Body of pancreas (tissue), 4 donors: ENCODE measurements at places on chromosomes 1 and 21. TPM values are rescaled to one million over a fixed set of nuclear protein-coding genes. Genes with fewer than 3 reads are reported as not detected.

OR2W3 gene
- 1.3 TPM for total RNA-seq

DMRTA2 gene
- not detected for total RNA-seq

REN gene
- not detected for total RNA-seq

PTGFR gene
- total RNA-seq, result 1.0 TPM

LCE1E gene
- not detected for total RNA-seq

DNA sequence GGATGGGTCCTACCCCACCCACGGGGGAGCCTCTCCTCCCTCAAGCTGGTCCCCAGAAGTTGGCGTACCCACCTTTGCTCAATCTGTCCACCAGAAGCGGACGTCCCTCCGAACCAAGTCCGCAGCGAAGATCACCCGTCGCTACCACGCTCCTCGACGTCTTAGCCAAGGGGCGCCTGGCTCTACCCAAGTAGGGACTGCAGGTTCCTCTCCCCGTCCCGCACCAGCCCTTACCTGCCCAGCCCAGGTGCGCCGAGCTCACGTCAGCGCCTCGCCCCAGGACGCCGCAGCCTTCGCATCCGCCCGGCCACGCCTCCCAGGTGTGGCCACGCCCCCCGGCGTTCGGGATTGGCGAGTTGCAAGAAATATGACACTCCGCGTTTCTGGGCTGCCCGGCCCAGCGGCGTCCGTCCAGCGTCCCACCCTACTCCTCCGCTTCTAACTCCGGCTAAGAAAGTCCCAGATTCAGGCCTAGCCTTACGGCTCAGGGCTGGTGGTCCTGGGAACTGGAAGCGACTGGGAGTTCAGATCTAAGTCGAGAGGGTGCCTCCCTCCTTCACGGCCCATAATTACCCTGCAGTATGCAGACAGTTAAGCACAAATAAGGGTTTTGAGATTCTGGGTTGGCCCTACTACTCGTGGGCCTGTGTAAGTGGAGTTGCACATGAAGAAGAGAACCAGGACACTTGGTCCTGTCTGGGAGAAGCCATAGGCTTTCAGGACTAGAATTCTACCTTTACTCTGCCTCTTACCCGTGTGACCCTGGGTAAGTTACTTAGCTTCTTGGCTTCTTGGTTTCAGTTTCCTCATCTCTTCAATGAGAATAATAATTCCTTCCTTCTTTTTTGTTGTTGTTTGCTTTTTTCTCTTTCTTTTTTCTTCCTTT is at the start of gene IRF6:
Gene IRF6 (minus strand): TSS at position 268 of the 886 bp plus-strand sequence. CDS start 4,729 bp downstream, outside the sequence.
- H3K27ac ChIP-seq, result peak within 1 kb of the TSS; percentile 93
- H3K4me3 ChIP-seq, result peak within 1 kb of the TSS; percentile 48
- DNase-seq, result peak; percentile 97
- no peaks in the 10 kb centered on the region for H3K27me3 ChIP-seq
- H3K36me3 ChIP-seq, result no peaks in the 10 kb centered on the region

GRCh38 chr1:111754984-111755330 is 744 bp upstream of the DDX20 start:
- peak; percentile 23 for DNase-seq
- no peaks in the 10 kb centered on the region for H3K36me3 ChIP-seq
- no peaks in the 10 kb centered on the region for H3K27me3 ChIP-seq
- peak overlapping the region; percentile 82 for H3K27ac ChIP-seq
- peak overlapping the region; percentile 69 for H3K4me3 ChIP-seq

GRCh38 chr1:91502672-91503184 is 2.1 kb downstream of the CDC7 start:
- H3K4me1 ChIP-seq, result peaks cover 14% of the 10 kb centered on the region
- no peaks in the 10 kb centered on the region for H3K36me3 ChIP-seq
- no peak overlapping the region for H3K27ac ChIP-seq
- H3K4me3 ChIP-seq, result no peak overlapping the region
- no peaks in the 10 kb centered on the region for H3K27me3 ChIP-seq
- no peak for DNase-seq

DNA sequence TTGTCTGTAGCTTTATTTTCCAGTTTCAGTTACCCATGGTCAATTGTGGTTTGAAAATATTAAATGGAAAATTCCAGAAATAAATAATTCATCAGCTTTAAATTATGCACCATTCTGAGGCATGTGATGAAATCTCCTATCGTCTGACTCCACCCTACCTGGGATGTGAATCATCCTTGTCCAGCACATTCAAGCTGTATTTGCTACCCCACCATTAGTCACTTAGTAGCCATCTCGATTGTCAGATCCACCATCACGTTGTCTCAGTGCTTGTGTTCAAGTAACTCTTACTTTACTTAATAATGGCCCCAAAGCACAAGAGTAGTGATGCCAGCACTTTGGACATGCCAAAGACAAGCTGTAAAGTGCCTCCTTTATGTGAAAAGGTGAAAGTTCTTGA is 4.0 kb downstream of the STPG1 start:
- no peak for DNase-seq
- no peak overlapping the region for H3K27ac ChIP-seq
- H3K4me3 ChIP-seq, result no peak overlapping the region
- peaks cover 15% of the 10 kb centered on the region for H3K4me1 ChIP-seq
- H3K36me3 ChIP-seq, result no peaks in the 10 kb centered on the region

GRCh38 chr1:12005488-12006166 is 13.7 kb upstream of the MIIP start:
- H3K36me3 ChIP-seq, result peaks cover 57% of the 10 kb centered on the region
- no peak for DNase-seq
- H3K27me3 ChIP-seq, result no peaks in the 10 kb centered on the region
- H3K4me1 ChIP-seq, result no peaks in the 10 kb centered on the region
- H3K27ac ChIP-seq, result no peak overlapping the region
- no peak overlapping the region for H3K4me3 ChIP-seq

DNA sequence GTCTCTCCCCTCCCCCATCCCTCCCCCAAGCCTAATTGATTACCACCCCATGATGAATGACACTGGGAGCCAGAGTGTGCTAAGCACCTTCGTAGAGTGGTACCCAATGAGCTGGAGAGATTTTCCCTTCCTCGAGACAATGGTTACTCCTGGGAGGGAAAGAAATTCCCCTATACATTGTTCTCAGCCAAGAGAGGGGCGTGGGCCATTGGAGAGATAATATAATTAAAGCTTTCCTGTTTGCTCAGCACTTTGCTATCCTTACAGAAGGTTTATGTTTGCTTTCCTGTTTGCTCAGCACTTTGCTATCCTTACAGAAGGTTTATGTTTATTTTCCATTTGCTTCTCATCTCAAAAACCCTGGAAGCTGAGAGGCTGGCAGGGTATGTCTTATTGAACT is 126.1 kb upstream of the KLHDC7A start:
- no peak for DNase-seq
- H3K27me3 ChIP-seq, result no peaks in the 10 kb centered on the region
- no peak overlapping the region for H3K27ac ChIP-seq
- no peak overlapping the region for H3K4me3 ChIP-seq

DNA sequence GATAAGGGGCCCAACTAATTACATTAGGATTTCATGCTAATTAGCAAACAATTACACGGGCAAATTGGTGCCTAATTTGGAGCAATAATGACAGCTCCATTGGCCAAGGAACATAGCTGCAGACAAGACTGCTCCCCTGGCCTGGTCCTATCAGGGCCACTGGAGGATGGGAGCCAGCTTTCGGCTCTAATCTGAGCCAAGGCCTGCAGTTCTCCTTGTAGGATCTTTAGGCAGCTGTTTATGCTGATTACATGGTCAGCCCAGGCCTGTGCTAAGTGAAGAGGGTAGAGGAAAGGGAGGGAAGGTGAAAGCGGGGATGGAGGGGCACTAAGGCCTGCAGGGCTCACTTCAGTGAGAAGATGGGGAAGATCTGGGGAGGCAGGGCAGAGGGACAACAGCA is 12.4 kb upstream of the ADGRB2 start:
- no peak overlapping the region for H3K27ac ChIP-seq
- H3K36me3 ChIP-seq, result no peaks in the 10 kb centered on the region
- H3K27me3 ChIP-seq, result peaks cover 19% of the 10 kb centered on the region
- peaks cover 17% of the 10 kb centered on the region for H3K4me1 ChIP-seq
- no peak overlapping the region for H3K4me3 ChIP-seq
- no peak for DNase-seq

- H3K27ac ChIP-seq, result peak overlapping the region; percentile 96
- no peaks in the 10 kb centered on the region for H3K36me3 ChIP-seq
- DNase-seq, result peak; percentile 48
- no peaks in the 10 kb centered on the region for H3K27me3 ChIP-seq
Measured at GRCh38 chr1:61053712-61054600, 28.4 kb upstream of the NFIA start.

- H3K36me3 ChIP-seq, result no peaks in the 10 kb centered on the region
- no peak overlapping the region for H3K27ac ChIP-seq
- no peak overlapping the region for H3K4me3 ChIP-seq
- no peaks in the 10 kb centered on the region for H3K4me1 ChIP-seq
- DNase-seq, result no peak
Measured at GRCh38 chr1:182761396-182762395, 27.9 kb upstream of the NPL start.
